ENCODE measurements at places on chromosomes 3 and 15. TPM values are rescaled to one million over a fixed set of nuclear protein-coding genes. Genes with fewer than 3 reads are reported as not detected.

Gene ITIH1
- total RNA-seq, result 1,331 TPM

GRCh38 chr15:68208136-68208535 is 3.0 kb upstream of the CALML4 start:
- peak; percentile 41 for DNase-seq

- DNase-seq, result no peak
These were observed 369.8 kb downstream of the TBC1D5 start for GRCh38 chr3:17372362-17373210.

- DNase-seq, result no peak
These were observed 97.5 kb downstream of the BDH1 start for GRCh38 chr3:197458179-197458707.
